ENCODE measurements at places on chromosomes 12 and 14. TPM values are rescaled to one million over a fixed set of nuclear protein-coding genes. Genes with fewer than 3 reads are reported as not detected.

RHOJ gene
- 19.5 TPM for total RNA-seq

DNA sequence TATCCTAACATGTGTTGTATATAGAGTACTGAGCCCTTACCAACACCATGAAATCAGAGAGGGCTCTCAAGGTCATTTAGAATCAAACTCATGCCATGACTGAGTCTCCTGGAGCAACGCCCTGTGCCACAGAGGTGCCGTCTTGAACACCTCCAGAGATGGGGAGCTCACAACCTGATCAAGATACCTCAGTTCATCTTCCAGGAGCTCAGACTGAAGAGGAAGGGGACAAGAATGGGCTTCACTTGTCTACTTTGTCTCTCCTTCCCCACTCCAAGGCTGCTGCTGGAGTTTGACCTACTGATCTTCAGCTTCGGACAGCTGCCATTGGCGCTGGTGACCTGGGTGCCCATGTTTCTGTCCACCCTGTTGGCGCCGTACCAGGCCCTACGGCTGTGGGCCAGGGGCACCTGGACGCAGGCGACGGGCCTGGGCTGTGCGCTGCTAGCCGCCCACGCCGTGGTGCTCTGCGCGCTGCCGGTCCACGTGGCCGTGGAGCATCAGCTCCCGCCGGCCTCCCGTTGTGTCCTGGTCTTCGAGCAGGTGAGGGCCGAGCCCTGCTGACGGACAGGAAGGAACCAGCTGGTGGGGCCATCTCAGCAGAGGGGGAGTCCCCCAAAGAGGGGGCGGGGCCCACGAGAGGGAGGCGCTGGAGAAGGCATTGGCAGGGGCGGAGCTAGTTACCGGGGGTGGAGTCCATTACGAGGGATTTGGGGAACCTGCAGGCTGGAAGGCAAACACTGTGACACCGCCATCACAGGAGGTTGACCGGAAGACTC lies 12.0 kb downstream of the SOAT2 start:
- DNase-seq, result no peak

TCL1B gene
- not detected for total RNA-seq

- no peak for DNase-seq
Observed at GRCh38 chr12:1787714-1788113, 32.7 kb upstream of the LRTM2 start.
